ENCODE measurements at places on chromosomes 7 and 10.

DNA sequence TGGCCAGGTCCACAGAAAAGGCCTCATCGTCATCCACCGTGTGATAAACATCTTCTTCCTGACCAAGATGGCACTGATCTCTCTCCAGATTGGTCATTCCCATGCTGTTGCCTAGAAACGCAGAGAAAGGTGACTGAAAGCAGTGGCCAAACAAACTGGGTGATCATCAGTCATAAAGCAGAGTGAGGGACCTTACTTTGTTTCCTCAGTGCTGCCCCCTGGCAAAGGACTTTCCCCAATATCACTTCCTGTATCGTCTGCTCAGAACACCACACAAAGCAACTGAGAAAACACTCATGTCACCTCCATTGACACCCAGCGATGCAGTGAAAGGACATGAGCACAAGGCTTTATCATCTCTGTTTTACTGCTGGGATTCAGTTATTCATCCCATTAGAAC is 40.0 kb upstream of the TM9SF3 start:
- no peak for DNase-seq

DNA sequence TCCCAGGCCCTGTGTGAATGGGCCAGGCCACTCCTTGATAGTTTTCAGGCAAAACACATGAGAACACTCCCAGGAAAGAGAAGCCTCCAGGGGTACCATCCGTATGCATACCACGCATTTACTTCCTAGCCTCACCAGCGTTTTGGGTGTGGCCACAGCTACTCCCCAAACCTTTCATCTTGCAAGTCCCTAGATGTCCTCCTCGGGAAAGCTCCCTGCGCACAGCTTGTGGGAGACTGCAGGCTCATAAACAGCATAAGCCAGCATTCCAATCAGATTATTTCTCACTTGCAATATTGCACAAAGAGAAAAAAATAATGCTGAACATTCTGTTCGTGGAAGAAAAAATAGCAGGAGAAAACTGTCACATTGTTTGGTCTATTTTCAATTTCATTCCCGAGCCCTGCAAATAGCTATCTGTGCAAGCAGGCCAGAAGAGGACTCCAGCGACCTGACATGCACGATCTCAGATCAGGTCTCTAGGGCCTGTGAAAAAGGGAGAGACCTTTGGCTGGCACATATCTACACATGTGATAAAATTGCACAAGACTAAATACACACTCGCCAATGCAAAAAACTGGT is 175.6 kb downstream of the PLXNA4 start:
- no peak for DNase-seq

- DNase-seq, result peak; percentile 5
Measured at GRCh38 chr7:79702116-79702515, 248.6 kb upstream of the MAGI2 start.

- no peak for DNase-seq
Measured at GRCh38 chr7:135538376-135538775, 19.3 kb upstream of the NUP205 start.

DNA sequence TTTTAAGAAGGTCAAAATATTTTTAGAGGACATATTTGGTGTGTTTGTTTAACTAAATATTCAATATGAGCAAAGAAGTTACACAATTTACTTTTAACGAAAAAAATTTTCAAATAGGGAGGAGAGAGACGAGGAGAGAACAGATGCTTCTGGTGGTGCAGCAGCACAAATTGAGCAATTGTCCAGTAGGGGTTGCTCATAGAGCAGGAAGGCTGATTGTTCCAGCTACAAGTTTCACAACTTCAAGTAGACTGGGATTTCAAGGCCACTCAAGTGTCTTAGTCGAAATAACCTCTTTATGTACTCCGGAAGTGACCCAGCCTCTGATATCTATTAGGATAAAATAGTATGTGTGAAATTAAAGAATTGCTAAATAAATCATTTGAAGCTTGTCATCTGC is 197.9 kb downstream of the HDAC9 start:
- peak; percentile 73 for DNase-seq

DNA sequence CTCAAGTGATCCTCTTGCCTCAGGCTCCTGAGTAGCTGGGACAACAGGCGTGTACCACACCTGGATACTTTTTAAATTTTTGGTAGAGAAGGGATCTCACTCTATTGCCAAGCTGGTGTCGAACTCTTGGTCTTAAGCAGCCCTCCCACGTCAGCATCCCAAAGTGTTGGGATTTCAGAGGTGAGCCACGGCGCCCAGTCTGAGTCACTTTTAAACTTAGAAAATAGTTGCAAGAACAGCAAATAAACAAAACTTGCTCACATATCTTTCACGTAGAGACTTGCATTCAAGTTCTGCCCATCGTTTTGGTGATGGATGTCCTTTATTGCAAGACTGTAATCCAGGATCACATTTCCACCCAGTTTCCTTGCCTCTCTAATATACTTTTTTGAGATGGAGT is 16.6 kb downstream of the GTF2I start:
- DNase-seq, result no peak

- no peak for DNase-seq
Measured at GRCh38 chr7:48511080-48511479, 339.8 kb downstream of the ABCA13 start.

GRCh38 chr10:5639066-5639465 is 27.3 kb downstream of the ASB13 start:
- DNase-seq, result no peak

DNA sequence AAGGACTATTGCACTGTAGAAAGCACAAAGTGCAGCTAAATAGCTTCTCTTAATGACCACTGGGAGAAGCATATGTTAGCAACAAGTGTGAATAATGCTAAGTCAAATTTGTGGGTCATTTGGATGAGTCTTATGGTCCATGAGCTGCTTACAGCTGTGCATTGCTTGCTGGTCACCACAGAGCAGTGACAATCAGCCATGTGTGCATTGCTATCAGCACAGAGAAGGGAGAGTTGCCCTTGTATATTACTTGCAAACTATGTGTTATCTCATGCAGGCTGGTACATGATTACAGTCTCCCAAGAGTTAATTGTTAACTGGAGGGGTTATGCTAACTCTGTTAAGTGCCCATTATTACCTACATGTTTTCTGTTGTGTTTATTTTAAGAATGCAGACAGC is 25.7 kb downstream of the MRPS33 start:
- DNase-seq, result no peak

DNA sequence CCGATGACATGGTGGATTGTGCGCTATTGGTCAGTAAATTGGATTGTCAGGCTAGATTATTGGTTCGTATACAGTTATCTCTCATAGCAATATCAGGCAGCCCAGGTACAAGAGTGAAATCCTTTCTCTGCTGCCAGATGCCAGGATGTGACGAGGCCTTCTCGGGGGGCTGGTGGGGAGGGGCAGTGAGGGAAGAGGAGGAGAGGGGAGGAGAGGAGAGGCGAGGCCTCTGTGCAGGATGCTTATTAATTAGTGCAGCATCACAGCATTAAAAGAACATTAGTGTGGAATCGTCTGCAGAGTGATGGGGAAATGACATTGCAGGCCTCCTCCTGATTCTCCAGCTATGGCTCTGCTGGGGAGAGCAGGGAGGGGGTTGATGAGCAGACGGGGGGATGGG is 30.5 kb upstream of the SLF2 start:
- no peak for DNase-seq

- DNase-seq, result no peak
Measured at GRCh38 chr7:27200761-27201579, 1.1 kb upstream of the HOXA13 start.

DNA sequence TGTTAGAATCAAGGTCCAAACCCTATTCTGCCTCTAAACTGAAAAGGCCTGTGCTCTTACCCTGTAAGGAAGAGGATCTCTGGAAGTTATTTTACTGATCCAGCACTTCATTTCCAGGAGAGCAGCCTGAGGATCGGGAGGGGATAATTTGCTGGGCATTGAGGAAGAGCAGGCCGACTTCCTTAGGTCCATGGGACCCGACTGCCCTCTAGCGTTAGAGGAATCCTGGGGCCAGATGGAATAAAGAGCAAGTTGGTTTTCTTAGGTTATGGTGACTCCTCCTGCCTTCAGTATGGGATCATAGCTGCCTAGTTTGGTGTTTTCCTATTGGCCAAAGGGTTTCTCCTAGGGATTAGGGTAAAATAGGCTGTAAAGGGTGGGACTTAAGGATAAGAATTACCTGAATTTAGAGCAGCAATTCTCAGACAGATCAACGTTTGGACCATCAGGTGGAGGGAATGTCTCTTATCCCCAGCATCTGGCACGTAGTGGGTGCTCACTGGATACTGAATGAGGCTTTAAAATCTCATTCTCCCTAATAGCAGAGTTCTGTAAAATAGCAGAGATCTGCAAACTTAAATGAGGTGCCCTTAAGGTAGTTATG is 40.0 kb upstream of the SORBS1 start:
- DNase-seq, result peak; percentile 60

GRCh38 chr10:89829262-89829886 is 128.0 kb downstream of the KIF20B start:
- no peak for DNase-seq

GRCh38 chr7:143394068-143394467 is 12.9 kb downstream of the ZYX start:
- DNase-seq, result no peak

DNA sequence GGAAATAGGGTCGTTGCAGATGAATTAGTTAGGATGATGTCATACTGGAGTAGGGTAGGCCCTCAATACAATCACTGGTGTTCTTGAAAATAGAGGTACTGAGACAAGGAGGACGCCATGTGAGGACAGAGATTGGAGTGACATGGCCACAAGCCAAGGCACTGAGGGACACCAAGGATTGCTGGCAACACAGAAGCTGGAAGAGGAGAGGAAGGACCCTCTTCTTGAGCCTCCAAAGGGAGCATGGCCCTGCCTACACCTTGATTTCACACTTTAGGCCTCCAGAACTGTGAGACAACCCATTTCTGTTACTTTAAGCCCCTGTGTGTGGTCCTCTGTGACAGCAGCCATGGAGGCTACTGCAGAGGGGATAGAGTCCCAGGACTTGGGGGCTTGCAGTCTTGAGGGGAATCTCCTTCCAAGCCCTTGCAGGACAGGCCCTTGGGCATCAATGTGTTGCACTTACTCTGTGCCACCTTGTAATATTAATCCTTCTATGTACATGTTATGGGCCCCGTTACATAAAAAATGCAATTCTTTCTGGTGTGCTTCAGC is 3.7 kb upstream of the AOC1 start:
- no peak for DNase-seq

GRCh38 chr7:139915864-139916716 is 87.0 kb downstream of the TBXAS1 start:
- peak; percentile 81 for DNase-seq

- DNase-seq, result no peak
Measured at GRCh38 chr7:27103489-27104226, 1.2 kb upstream of the HOXA2 start.

GRCh38 chr10:97090644-97091043 is 95.1 kb downstream of the SLIT1 start:
- no peak for DNase-seq

DNA sequence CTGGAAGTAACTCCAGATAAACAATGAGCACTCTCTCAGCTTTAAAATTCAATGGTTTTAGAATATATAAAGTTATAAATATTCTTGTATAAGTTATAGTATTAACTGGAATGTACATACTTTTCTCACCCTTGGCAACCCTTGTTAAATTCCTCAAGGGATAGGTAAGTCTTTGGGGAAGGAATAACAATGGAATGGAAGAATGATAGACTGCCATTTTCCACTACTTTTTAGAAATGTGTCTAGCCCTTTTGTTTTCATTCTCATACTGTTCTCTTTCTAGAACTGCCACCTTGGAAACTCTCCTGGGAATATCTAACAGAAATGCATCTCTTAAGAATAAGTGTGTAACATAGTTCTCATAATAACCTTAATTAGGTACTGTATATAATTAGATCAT is 8.3 kb downstream of the KIF5B start:
- no peak for DNase-seq

All from AG09319 (cell line).